ENCODE measurements at places on chromosomes 5 and 9. TPM values are rescaled to one million over a fixed set of nuclear protein-coding genes. Genes with fewer than 3 reads are reported as not detected.

DNA sequence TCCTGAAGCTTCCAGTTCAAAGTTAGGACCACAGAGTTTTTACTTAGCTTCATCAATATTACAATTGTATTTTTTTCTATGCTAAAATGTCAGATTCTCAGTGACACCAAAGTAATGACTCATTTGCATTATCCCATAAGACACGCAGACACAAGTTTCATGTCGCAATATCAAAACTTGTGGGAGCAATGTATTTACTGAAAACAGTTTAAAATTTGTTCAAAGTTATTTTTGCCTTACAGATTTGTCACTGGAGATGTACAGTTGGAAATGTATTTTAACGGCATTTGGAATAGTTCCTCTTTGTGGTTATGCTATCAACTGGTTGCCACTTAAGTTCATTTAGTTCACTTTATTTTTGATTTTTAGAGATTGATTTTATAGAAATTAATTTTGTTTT is 36.2 kb upstream of the DAP start:
- no peaks in the 10 kb centered on the region for H3K36me3 ChIP-seq
- no peaks in the 10 kb centered on the region for H3K4me1 ChIP-seq
- no peak overlapping the region for H3K4me3 ChIP-seq
- DNase-seq = no peak
- no peaks in the 10 kb centered on the region for H3K27me3 ChIP-seq

DNA sequence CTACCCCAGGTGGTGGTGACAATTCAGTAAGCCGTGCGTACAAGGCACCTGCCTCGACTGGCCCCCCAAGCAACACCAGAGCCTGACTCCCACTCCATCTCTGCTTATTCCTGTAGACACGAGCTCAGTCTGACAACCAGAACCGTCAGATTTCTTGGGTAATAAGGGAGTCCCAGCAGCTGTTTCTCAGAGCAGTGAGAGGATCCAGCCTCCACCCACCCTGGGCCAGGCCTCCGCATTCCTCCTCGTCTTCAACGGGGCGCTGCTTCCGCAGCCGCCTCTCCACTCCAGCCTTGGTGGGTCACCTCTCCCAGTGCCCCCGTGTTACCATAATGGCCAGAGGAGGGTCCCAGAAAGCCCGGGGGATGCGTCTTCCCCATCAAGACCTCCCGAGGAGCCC is 27.7 kb upstream of the GFPT2 start:
- no peaks in the 10 kb centered on the region for H3K4me1 ChIP-seq
- H3K27ac ChIP-seq = no peak overlapping the region
- no peak for DNase-seq

GRCh38 chr9:106868087-106868486 is 5.1 kb downstream of the ZNF462 start:
- H3K4me3 ChIP-seq = no peak overlapping the region
- no peaks in the 10 kb centered on the region for H3K36me3 ChIP-seq
- H3K27me3 ChIP-seq = no peaks in the 10 kb centered on the region
- H3K27ac ChIP-seq = peak overlapping the region; percentile 61
- no peak for DNase-seq

GRCh38 chr5:162052676-162053075 is 14.9 kb upstream of the GABRG2 start:
- H3K4me1 ChIP-seq = no peaks in the 10 kb centered on the region
- no peak overlapping the region for H3K4me3 ChIP-seq
- no peaks in the 10 kb centered on the region for H3K36me3 ChIP-seq
- no peak overlapping the region for H3K27ac ChIP-seq

- DNase-seq = no peak
- H3K4me3 ChIP-seq = no peak overlapping the region
- H3K4me1 ChIP-seq = peaks cover 9% of the 10 kb centered on the region
- H3K27ac ChIP-seq = no peak overlapping the region
- H3K27me3 ChIP-seq = no peaks in the 10 kb centered on the region
- H3K36me3 ChIP-seq = peaks cover 23% of the 10 kb centered on the region
These were observed 7.2 kb upstream of the EIF4EBP3 start for GRCh38 chr5:140540227-140540626.

GRCh38 chr5:105702323-105702722 is 1968.4 kb downstream of the EFNA5 start:
- no peaks in the 10 kb centered on the region for H3K36me3 ChIP-seq
- H3K4me3 ChIP-seq = no peak overlapping the region
- H3K27me3 ChIP-seq = no peaks in the 10 kb centered on the region
- DNase-seq = no peak
- no peaks in the 10 kb centered on the region for H3K4me1 ChIP-seq

DNA sequence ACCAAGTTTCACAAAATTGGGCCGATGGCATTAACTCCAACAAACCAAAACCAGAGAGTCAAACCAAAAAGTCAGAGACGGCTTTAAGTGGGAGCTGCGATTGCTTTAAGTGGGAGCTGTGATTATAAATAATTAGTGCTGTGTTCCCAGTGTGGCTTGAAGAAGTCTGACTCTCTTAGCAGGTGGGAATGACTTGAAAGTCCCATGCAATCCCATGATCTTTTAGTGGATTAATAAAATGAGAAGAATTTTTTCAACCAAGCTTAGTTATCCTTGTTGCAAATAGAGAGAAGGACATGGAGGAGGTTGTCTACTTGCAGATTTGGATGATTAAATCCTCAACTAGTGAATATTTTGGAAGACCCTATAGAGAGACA is 68.5 kb downstream of the MYO10 start:
- peaks cover 29% of the 10 kb centered on the region for H3K4me1 ChIP-seq
- no peaks in the 10 kb centered on the region for H3K36me3 ChIP-seq
- H3K27me3 ChIP-seq = no peaks in the 10 kb centered on the region
- H3K27ac ChIP-seq = peak overlapping the region; percentile 63

DNA sequence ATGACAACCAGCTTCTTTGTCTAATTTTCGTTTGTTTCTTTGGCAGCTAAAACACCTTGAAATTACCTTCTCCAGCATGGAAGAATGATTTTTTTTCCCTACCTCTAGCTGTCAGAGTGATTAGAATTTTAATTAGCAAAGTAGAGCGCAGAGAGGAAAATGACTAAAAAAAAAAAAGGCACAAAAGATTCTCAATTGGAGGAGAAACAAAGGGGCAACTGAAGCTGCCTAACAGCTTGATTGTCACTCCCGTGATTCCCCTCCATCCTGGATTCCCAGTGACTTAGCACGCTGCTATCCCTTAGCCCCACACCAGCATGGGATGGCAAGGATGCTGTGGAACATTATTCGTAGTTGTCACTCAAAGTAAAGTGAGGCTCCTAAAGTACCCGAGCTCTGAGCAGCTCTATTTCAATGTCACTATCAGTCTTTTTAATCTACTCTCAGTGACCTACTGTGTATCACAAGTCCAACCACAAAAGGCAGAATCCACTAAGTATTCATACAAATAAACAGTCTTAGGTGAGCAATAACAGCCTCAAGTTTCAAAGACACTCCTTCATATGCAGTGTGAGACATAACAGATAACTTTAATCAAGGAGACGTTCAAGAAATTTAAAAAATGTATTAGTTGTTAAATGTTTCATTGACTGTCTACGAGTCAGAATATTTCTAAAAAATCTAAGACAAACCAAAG is 710.0 kb upstream of the GRAMD2B start:
- DNase-seq = no peak
- no peaks in the 10 kb centered on the region for H3K27me3 ChIP-seq
- H3K4me3 ChIP-seq = no peak overlapping the region
- no peaks in the 10 kb centered on the region for H3K36me3 ChIP-seq

DNA sequence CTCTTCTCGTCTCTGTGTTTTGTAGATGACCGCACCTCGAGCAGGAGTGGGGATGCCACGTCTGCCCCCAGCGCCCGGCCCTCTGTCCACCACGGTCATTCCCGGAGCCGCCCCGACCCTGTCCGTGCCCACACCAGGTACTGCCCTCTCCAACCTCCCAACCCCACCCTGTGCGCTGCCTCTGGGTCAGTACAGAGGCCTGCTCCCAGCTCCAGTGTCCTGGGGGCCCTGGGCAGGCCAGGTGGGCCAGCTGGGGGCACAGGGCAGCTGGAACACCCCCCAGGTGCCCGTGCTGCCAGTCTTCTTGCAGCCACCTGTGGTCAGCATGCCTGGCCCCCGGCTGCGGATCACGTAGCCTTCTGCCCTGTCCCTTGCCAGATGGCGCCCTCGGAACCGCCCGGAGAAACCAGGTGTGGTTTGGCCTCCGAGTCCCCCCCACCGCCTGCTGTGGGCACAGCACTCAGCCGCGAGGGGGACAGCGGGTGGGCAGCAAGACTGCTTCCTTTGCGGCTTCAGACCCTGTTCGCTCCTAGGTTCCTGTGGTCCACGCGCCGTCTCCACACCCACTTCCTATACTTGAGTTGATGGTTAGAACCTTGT is 133.7 kb downstream of the WNK2 start:
- H3K27ac ChIP-seq = no peak overlapping the region
- H3K4me3 ChIP-seq = no peak overlapping the region
- no peak for DNase-seq
- H3K27me3 ChIP-seq = no peaks in the 10 kb centered on the region
- no peaks in the 10 kb centered on the region for H3K36me3 ChIP-seq
- H3K4me1 ChIP-seq = peaks cover 4% of the 10 kb centered on the region

- no peaks in the 10 kb centered on the region for H3K4me1 ChIP-seq
- peak overlapping the region; percentile 96 for H3K27ac ChIP-seq
- no peaks in the 10 kb centered on the region for H3K27me3 ChIP-seq
- DNase-seq = no peak
- no peaks in the 10 kb centered on the region for H3K36me3 ChIP-seq
These were observed 739 bp downstream of the C9orf72 start for GRCh38 chr9:27572566-27572917.

DNA sequence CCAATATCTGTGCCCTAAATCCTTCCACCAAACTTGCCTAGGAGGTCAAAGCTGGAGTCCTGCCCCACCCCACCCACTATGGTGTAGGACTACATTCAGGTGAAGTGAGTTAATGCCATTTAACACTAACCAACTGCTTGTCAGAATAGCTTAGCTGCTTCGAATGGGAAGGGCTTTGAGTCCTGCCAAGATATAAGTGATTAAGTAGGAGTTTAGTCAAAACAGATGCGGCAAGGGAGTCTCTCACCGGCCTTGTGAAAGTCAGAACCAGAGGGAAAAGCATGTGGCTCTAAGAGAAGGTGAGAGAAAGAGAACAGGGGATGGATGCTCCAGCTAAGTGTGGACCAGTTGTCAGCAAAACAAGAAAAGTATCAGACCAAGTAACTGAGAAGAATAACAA is 132.6 kb downstream of the SPOCK1 start:
- H3K27me3 ChIP-seq = no peaks in the 10 kb centered on the region
- H3K27ac ChIP-seq = no peak overlapping the region
- DNase-seq = no peak
- H3K4me1 ChIP-seq = no peaks in the 10 kb centered on the region

GRCh38 chr5:172713113-172713808 is 57.7 kb downstream of the DUSP1 start:
- H3K4me1 ChIP-seq = peaks cover 53% of the 10 kb centered on the region
- H3K27ac ChIP-seq = peak overlapping the region; percentile 90
- peak; percentile 91 for DNase-seq
- no peaks in the 10 kb centered on the region for H3K36me3 ChIP-seq
- H3K4me3 ChIP-seq = no peak overlapping the region
- no peaks in the 10 kb centered on the region for H3K27me3 ChIP-seq

GRCh38 chr5:17326600-17327037 is 109.2 kb downstream of the BASP1 start:
- no peaks in the 10 kb centered on the region for H3K4me1 ChIP-seq
- H3K27me3 ChIP-seq = no peaks in the 10 kb centered on the region
- H3K27ac ChIP-seq = no peak overlapping the region
- no peaks in the 10 kb centered on the region for H3K36me3 ChIP-seq
- DNase-seq = no peak

DNA sequence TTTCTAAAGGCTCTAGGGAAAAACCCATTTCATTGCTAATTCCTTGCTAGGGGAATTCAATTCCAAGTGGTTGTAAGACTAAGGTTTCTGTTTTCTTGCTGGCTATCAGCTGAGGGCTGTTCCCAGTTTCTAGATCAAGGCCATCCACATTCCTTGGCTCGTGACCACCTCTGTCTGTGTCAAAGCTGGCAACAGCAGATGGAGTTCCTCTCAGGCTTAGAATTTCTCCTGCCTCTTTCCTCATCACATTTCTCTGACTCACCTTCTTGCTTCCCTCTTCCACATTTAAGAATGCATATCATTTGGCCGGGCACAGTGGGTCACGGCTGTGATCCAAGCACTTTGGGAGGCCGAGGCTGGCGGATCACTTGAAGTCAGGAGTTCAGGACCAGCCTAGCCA is 19.0 kb downstream of the DAB2IP start:
- H3K27me3 ChIP-seq = no peaks in the 10 kb centered on the region
- no peaks in the 10 kb centered on the region for H3K36me3 ChIP-seq
- H3K27ac ChIP-seq = no peak overlapping the region
- H3K4me1 ChIP-seq = no peaks in the 10 kb centered on the region
- no peak for DNase-seq
- H3K4me3 ChIP-seq = no peak overlapping the region

GRCh38 chr9:127449332-127449966 is 1.8 kb downstream of the RPL12 start:
- no peak for DNase-seq
- peaks cover 48% of the 10 kb centered on the region for H3K36me3 ChIP-seq
- H3K4me1 ChIP-seq = peaks cover 36% of the 10 kb centered on the region
- peak overlapping the region; percentile 92 for H3K27ac ChIP-seq
- H3K27me3 ChIP-seq = no peaks in the 10 kb centered on the region
- H3K4me3 ChIP-seq = no peak overlapping the region

GRCh38 chr5:125257057-125257972 is 510.9 kb upstream of the ZNF608 start:
- H3K27me3 ChIP-seq = no peaks in the 10 kb centered on the region
- H3K4me1 ChIP-seq = no peaks in the 10 kb centered on the region
- no peak overlapping the region for H3K27ac ChIP-seq
- no peaks in the 10 kb centered on the region for H3K36me3 ChIP-seq
- no peak for DNase-seq

DNA sequence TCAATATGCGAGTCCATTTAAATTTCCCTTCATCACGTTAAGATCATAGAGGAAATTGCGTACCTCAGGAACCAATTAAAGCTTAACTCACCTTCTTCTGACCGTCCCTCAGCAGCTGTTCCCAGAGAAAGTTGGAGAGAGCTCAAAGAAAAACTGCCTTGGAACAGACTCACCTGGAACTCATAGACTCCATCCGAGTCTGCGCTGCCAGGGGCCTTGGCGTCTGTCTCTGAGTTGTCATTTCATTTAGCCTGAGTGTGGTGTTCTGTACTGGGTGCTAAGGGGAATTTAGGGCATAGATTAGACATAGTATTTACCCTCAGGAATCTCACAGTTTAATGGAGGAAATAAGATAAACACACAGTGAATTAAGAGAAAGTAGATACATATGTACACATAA is 892.7 kb downstream of the TLE1 start:
- DNase-seq = no peak
- H3K27me3 ChIP-seq = no peaks in the 10 kb centered on the region
- H3K27ac ChIP-seq = no peak overlapping the region
- H3K4me1 ChIP-seq = no peaks in the 10 kb centered on the region

IFNK gene
- total RNA-seq = not detected

PDZD2 gene
- total RNA-seq = 71.6 TPM

DNM1 gene
- total RNA-seq = 8.8 TPM

PCDHGA11 gene
- total RNA-seq = 2.3 TPM

GCNT4 gene
- 3.0 TPM for total RNA-seq

SLC25A2 gene
- total RNA-seq = not detected

SH3GL2 gene
- total RNA-seq = 0.80 TPM

KIAA0825 gene
- total RNA-seq = 7.3 TPM

Measured in upper lobe of left lung (tissue), 6 donors.